Central memory CD8-positive, alpha-beta T cell (primary cell): ENCODE measurements at places on chromosomes 16 and 17.
A peak's percentile ranks its signal among the peaks of the same experiment; 100 is the strongest.

DNA sequence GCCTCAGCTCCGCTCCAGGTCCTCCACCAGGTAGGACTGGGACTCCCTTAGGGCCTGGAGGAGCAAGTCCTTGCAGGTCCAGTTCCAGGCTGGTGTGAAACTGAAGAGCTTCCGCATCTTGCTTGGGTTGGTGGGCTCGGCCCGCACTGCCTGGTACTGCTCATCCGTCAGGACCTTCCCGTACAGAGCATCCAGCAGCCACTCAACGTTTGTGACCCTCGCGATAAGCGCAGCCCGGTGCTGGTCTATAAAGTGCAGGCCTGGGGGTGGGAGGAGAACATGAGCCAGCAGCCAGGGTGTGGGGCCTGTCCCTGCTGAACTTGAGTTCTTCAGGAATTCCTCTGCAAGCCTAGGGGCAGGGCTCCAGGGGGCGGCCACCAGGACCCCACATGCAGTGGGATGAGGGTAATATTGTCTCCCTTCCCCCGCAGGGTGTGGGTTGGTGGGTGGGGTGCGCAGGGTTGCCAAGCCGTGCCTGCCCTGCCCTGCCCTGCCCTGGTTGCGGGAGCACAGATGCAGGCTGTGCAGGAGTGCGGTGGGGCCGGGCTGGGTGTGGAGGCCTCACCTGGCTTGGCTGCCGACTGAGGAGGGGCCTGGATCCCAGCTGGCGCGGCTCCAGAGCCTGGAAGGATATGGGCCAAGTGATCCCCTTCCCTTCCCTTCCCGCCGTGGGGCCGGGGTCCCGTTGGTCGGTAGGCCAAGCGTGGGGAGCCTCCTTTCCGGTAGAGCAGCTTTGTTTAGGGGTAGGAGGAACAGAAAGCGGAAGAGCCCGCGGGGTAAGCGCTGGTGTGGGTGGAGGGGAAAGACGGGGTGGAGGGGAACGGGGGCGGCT lies 762 bp downstream of the PYCARD start:
- peak; percentile 32 for DNase-seq

- no peak for DNase-seq
Measured at GRCh38 chr17:56948491-56948890, 12.4 kb downstream of the COIL start.

DNA sequence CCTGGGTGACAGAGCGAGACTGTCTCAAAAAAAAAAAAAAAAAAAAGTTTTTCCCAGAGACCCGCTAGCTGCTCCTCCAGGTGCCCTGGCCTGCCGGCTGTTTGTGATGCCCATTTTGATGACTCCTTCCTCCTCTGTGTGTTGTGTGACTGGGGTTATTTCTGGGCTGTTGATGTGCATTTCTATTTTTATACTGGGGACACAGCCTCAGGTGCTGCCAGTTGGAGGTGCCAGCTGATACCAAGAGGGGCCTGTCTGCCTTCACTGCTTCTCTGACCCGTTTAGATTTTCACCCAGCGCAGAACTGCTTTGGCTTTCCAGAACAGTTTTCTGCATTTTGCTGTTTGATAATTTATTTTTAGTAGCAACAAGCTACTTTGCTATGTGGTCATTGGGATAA lies 6.7 kb downstream of the PLA2G15 start:
- no peak for DNase-seq

DNA sequence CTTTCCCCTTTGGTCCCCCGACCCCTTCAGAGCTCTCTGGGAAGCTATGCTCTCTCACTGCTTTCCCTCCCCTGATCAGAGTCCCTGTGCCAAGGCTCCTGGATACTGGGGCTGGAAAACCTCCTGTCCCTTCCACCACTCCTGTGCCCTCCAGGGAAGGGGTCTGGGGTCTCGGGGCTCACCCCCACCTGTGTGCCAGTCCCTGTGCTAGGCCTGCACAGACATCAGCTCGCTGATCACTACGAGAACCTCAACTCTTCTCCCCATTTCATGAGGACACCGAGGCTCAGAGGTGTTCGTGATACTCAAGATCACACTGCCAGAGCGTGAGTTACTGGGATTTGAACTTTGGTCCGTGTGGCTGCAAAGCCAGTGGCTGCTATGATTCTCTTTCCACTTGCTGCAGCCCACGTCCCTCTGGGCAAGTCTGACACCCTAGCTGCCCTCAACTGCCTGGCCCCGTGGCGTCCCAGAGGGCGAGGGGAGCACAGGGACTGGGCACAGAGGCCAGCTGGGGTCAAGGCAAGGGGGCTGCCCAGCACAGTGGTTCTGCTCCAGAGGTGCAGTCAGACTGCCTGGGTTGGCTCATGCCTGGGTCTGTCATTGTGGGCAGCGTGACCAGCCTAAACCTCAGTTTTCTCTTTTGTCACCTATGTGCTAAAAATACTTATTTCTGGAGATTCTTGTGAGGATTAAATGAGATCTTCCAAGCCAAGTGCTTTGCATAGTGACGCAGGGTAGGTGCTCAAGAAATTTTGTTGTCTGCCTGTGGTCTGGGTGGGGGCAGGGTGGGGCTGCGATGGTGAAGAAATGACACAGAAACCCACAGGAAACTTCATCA lies 43.8 kb upstream of the TOB1 start:
- DNase-seq = peak; percentile 29

- no peak for DNase-seq
Measured at GRCh38 chr17:570388-570787, 144.3 kb downstream of the VPS53 start.

DNA sequence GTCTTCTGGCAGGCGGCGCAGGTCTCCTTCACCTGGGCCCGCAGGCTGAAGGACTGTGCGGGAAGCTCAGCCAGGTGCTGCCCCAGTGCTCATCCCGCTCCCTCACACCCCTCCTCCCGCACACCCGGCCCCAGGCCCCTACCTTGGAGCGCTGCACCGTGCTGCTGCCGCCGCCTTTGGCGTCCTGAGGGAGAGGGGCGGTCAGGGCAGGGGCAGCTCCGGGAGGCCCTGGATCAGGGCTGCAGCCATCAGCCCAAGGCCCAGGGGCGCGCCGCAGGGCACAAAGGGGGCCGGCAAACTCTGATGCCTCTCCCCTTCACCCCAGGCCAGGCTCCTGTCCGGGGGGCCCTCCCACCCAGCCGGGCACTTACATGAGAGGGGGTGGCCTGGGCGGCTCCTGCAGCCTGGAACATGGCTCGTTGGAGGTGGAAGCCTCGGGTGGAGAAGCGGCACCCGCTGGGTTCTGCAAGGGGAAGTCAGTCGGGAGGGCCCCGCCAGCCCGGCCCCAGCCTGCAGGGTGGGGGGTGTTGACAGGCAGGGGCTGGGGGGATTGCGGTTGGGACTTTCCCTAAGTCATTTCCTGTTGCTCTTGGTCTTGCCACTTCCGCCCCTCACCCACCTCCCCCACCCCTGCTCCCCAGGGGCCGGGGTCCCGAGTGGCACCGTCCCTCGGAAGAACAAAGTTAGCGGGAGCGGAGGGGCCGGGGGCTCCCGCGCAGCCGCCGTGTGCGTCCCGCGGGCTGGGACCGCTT lies 863 bp downstream of the LIMD2 start:
- DNase-seq = peak; percentile 91

DNA sequence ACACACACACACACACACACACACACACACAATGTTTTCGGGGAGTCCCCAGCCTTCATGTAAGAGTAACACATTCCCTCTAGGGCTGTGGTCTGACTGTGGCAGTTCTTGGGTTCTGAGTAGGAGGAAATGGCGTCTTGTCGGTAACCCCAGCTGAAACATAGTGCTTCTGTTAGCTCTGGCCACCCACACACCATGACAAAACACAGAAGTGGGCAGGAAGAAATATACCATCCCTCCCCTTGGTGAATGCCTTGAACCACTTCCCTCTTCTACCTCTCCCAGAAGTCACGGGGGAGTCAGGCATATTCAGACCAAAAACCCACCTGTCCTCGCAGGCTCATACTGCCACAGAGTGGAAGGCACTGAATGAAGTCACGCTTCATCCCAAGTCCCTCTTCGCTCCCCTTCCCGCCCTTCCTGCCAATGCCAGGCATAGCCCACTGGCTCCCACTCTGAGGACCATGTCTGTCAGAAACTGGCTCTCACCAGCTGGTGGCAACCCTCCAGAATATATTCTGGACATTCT lies 11.5 kb downstream of the SLC35B1 start:
- DNase-seq = peak; percentile 58

DNA sequence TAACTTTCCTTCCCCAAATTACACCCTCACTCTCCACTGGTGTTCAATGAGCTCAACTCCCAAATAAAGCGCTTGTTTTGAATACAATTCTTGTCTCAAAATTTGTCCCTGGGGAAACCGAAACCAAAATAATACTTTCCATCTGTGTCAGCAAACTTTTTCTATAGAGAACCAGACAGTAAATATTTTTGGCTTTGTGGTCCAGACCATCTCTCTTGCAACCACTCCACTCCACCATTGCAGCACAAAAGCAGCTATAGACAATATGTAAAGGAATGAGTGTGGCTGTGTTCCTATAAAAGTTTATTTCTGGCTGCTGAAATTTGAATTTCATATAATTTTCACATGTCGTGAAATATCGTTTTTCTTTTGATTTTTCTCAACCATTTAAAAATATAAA lies 84.6 kb upstream of the ERCC4 start:
- DNase-seq = no peak

- no peak for DNase-seq
Measured at GRCh38 chr17:32277284-32277683, 11.7 kb downstream of the RHBDL3 start.

- no peak for DNase-seq
Measured at GRCh38 chr17:213286-214105, 32.0 kb upstream of the DOC2B start.

DNA sequence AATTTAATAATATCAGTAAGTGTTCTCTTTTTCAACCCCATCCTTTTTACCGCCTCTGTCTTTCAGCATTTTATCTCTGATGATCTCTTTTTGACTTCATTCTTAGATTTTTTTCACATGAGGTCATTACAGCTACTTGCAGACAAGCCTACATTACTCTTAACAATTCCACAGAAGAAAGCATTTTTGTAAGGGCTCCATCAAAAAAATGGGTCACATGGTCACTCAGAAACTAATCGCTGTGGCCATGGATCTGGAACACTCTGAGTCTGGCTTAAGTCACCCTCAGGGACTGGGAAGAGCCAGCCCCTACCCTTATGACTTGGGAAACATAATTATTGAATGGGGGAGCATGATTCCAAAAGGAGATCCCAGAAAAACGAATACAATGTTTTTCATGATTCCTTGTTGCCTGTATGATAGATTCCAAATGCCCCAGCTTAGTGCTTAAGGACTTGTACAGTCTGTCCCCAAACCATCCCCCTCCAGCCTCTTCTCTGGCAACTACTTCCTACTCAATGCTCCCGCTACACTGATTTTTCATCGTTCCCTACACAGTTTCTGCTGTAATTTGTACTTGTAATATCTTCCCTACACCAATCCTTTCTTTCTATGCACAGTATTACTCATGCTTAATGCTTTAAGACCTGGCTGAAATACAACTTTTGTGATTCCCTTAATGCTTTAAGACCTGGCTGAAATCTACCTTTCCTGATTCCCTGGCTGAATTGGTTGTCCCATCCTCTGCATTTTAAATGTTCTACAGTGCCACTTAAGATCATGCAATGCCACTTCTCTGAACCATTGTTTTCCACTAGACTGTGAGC lies 457.8 kb downstream of the HS3ST4 start:
- DNase-seq = no peak

DNA sequence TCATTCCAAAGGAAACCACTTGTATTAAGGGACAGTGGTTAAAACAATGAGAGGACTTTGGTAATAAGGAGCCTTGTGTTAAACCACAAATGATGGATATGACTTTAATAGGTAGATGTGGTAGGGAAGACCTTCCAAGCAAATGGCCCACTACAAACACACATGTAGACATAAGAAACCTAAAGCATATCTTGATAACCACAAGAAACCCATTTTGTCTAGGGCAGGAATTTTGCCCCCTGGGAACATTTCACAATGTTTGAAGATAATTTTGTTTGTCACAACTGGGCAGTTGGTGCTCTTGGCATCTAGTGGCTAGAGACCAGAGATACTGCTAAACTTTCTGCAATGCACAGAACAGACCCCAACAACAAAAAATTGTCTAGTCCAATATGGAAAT lies 25.8 kb downstream of the KCNJ2 start:
- DNase-seq = no peak

DNA sequence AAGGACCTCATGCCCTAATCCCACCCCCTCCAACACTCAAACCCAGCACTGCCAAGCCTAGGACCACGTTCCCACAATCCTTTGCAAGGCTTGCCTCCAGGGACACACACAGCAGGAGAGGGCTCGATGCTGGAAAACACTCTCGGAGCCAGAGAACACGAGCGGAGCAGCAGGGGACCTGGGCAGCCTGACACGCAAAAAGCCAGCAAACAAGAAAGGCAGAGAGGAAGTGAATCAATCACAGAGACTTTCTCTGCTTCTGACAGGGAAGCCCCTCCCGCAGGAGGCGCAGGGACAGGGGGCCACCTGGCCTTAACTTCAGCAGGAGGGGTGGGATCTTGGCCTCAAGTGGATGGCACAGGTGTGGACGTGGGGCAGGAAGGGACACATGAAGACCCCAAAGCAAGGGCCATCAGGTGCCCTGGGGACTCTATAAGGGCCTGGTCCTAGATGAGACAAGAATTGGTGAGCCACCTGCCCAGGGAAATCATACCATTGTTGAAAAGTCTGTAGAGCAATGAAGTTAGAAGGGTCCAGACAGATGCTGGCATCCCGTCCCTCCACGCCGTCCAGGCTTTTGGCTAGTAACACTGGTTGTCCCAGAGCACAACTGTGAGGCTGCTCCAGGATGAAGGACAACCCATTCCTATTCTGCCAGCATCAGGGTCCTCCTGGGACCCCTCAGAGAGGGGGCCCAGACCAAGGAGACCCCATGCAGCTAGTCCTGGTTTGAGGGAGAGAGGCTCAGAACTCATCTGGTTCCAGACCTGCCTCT lies 2.2 kb downstream of the SDK2 start:
- DNase-seq = no peak

DNA sequence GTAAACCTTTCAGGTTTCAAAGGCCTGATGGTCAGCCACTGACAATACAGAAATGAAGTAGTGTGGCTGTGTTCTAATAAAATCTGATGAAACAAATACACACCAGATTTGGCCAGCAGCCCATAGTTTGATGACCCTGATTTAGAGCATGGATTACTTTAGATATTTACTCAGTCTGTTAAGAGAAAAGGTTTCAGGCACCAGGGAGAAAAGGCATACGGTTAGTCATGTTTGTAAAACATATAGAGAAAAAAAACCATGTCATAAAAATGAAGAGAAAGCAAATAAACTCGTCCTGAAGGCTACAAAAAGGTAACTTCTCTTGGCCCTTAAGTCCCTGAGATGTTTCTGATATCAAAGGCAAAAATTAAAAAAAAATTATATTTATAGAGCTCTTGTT lies 112.1 kb downstream of the ADAMTS18 start:
- DNase-seq = no peak
